ENCODE measurements at places on chromosomes 11 and 22. TPM values are rescaled to one million over a fixed set of nuclear protein-coding genes. Genes with fewer than 3 reads are reported as not detected.

GUCY1A2 gene
- total RNA-seq: 0.02 TPM

SLC22A6 gene
- not detected for total RNA-seq

FAM180B gene
- total RNA-seq: not detected

LDHAL6A gene
- not detected for total RNA-seq

OR2AG1 gene
- not detected for total RNA-seq

OR5B2 gene
- not detected for total RNA-seq

CEP126 gene
- 3.3 TPM for total RNA-seq

RFPL1 gene
- not detected for total RNA-seq

TBCEL gene
- 6.3 TPM for total RNA-seq

SLCO2B1 gene
- total RNA-seq: 4.5 TPM

NFAM1 gene
- not detected for total RNA-seq

TSGA10IP gene
- not detected for total RNA-seq

OR8A1 gene
- not detected for total RNA-seq

CALCA gene
- not detected for total RNA-seq

RNF141 gene
- 22.2 TPM for total RNA-seq

TYMP gene
- 11.7 TPM for total RNA-seq

ZFP91 gene
- total RNA-seq: 43.3 TPM

HBB gene
- not detected for total RNA-seq

ART5 gene
- total RNA-seq: 0.27 TPM

GAB4 gene
- total RNA-seq: not detected

POU2AF2 gene
- total RNA-seq: not detected

TCN1 gene
- total RNA-seq: 0.20 TPM

CHRDL2 gene
- total RNA-seq: 2.9 TPM

DRICH1 gene
- total RNA-seq: 0.36 TPM

DLG2 gene
- total RNA-seq: 0.28 TPM

MYOD1 gene
- not detected for total RNA-seq

TCIRG1 gene
- 159 TPM for total RNA-seq

KCNJ5 gene
- not detected for total RNA-seq

RBM14 gene
- 81.7 TPM for total RNA-seq

KRTAP5-8 gene
- not detected for total RNA-seq

FGF3 gene
- total RNA-seq: not detected

MYO18B gene
- total RNA-seq: 0.07 TPM

OR52B6 gene
- total RNA-seq: not detected

CREBZF gene
- total RNA-seq: 28.0 TPM

FOLH1 gene
- not detected for total RNA-seq

PRR33 gene
- total RNA-seq: not detected

APOBEC3C gene
- 26.3 TPM for total RNA-seq

YAP1 gene
- total RNA-seq: 65.6 TPM

DDTL gene
- 1.6 TPM for total RNA-seq

PLEKHB1 gene
- total RNA-seq: 0.42 TPM

C1QTNF6 gene
- total RNA-seq: 13.7 TPM

SMCO4 gene
- total RNA-seq: 26.5 TPM

MRPL48 gene
- 46.3 TPM for total RNA-seq

TRIM48 gene
- total RNA-seq: not detected

SCGB1A1 gene
- total RNA-seq: not detected

CASP5 gene
- not detected for total RNA-seq

IGLL5 gene
- total RNA-seq: not detected

PKP3 gene
- total RNA-seq: 38.6 TPM

RIMBP3B gene
- total RNA-seq: 0.24 TPM

CLMP gene
- total RNA-seq: 19.0 TPM

PACSIN3 gene
- 29.5 TPM for total RNA-seq

BCO2 gene
- total RNA-seq: 0.89 TPM

IL18 gene
- 107 TPM for total RNA-seq

MS4A12 gene
- total RNA-seq: not detected

ELMOD1 gene
- total RNA-seq: 0.09 TPM

GP1BB gene
- total RNA-seq: 1.1 TPM

KLHL35 gene
- total RNA-seq: 1.5 TPM

Data from A549 treated with GW870086 at 1 μM for 4 hours (cell line).